ENCODE measurements at places on chromosomes 16 and 17.

- no peak for DNase-seq
Observed at GRCh38 chr17:57152967-57153528, 68.0 kb downstream of the AKAP1 start.

GRCh38 chr16:31134091-31134571, 1.4 kb downstream of the PRSS8 start:
- no peak for DNase-seq

- peak; percentile 52 for DNase-seq
Observed at GRCh38 chr17:78412403-78412802, 34.0 kb downstream of the PGS1 start.

DNA sequence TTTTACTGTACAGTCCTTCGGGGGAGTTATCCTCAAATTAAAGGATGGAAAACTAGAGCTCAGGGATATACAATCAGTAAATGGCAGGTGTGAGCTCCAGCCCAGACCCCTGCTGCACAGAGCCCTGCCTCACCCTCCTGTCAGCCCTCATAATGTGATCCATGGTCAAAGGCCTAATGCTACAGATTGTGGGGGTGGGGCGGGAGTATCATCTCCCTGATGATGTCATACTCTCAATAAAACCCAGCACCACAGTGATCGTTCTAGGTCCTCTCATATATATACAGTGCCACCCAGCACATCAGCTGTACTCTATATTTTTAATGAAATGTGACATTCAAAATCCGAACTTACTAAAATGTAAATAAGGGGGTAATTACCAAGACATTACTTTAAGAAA, 61.5 kb downstream of the SLC39A11 start:
- DNase-seq: no peak
